ENCODE measurements at places on chromosomes 12 and 14. TPM values are rescaled to one million over a fixed set of nuclear protein-coding genes. Genes with fewer than 3 reads are reported as not detected.

ATL1 gene
- 2.5 TPM for total RNA-seq

SDR9C7 gene
- not detected for total RNA-seq

G2E3 gene
- 8.0 TPM for total RNA-seq

- no peak for DNase-seq
Observed at GRCh38 chr12:94879542-94879941, 124.0 kb downstream of the NDUFA12 start.

GRCh38 chr14:78633752-78634151 is 463.6 kb downstream of the NRXN3 start:
- DNase-seq: no peak

GRCh38 chr12:106696071-106696470 is 78.4 kb upstream of the RIC8B start:
- no peak for DNase-seq

DNA sequence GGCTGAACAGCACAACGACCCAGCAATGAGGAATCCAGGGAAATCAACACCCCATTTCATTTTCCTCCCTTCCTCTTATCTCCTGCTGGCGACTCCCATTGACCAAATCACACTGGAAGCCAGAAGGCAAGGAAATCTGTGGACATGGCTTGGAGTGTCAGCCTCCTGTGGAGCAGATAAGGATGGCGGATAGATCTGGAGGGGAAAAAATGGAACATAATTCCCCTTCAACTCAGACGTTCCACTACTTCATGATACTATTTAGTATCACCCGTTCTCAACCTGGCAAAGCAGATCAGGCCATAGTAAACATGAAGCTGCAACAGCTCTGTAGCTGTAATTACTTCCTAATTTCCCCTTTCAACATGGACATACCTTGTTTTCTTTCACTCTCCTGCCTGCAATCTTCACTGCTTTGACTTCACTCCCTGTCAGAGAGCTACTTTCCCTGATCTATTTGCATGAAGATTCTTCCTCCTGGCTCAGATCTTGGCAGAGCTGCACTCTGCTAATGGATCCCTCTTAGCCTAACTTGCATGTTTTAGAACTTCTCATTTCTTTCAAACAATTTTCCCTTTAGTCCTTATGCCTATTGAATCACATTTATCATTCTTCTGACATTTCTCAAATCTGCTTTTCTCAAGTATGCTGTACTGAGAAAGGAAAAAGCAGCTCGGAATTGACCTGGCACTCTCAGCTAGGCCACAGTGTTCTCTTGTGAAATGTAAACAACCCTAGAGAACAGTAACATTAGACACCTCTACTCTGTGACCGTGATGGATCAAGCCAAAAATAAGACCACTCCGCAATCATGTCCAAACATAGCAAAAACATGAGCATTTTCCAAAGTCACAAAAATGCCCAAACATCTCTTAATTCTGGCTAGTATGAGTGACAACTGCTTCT is 135.1 kb downstream of the ETNK1 start:
- DNase-seq: no peak
